ENCODE measurements at places on chromosomes 5 and 9. TPM values are rescaled to one million over a fixed set of nuclear protein-coding genes. Genes with fewer than 3 reads are reported as not detected.
A peak's percentile ranks its signal among the peaks of the same experiment; 100 is the strongest.

GRCh38 chr5:112183103-112183711, 235.9 kb downstream of the EPB41L4A start:
- DNase-seq = no peak

- no peak for DNase-seq
Observed at GRCh38 chr9:7707934-7708333, 91.6 kb downstream of the DMAC1 start.

DNA sequence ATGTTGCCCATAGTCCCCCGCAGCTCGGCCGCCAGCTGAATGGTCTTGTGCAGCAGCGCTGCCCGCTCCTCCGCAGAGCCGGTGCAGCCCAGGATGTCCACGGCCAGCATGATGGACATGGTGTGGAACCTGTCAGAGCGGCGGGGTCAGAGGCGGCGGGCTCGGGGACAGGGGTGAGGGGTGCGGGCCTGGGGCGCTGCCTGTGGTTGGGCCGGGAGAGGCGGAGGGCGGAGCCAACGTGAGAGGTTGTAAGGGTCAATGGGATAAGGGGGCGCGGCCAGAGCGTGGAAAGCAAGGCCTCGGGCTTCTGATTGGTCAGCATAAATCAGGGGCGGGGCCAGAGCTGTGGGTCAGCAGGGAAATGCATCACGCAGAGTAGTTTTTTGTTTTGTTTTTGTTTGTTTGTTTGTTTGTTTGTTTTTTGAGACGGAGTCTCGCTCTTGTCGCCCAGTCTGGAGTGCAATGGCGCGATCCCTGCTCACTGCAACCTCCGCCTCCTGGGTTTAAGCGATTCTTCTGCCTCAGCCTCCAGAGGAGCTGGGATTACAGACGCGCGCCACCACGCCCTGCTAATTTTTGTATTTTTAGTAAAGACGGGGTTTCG, 6.8 kb upstream of the TOR2A start:
- DNase-seq = no peak

- DNase-seq = no peak
Observed at GRCh38 chr9:134225186-134225585, 60.8 kb upstream of the RNU6ATAC start.

GRCh38 chr5:162591724-162592123, 524.2 kb downstream of the GABRG2 start:
- no peak for DNase-seq

DNA sequence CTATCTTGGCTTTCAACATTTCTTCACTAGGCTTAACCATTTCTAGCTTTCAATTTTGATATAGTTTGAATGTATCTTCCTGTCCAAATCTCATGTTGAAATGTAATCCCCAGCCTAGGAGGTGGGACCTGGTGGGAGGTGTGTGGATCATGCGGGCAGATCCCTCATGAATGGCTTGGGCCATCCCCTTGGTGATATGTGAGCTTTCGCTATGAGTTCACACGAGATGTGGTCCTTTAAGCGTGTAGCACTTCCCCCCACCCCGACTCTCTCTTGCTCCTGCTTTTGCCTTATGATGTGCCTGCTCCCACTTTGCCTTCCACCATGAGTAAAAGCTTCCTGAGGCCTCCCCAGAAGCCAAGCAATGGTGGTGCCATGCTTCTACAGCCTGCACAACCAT, 40.6 kb downstream of the PHAX start:
- DNase-seq = no peak

DNA sequence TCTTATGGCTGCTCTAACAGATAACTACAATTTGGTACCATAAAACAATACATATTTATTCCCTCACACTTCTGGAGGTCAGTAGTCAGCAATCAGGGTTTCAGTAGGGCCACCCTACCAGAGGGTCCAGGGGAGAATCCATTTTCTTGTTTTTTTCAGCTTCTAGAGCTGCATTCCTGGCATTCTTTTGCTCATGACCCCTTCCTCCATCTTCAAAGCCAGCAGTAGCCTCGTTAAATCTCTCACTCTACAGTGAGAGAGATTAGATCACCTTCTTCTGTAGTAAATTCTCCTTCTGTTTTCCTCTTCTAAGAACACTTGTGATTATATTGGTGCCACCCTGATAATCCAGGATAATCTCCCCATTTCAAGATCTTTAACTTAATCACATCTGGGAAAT, 187.4 kb downstream of the RFK start:
- no peak for DNase-seq

DNA sequence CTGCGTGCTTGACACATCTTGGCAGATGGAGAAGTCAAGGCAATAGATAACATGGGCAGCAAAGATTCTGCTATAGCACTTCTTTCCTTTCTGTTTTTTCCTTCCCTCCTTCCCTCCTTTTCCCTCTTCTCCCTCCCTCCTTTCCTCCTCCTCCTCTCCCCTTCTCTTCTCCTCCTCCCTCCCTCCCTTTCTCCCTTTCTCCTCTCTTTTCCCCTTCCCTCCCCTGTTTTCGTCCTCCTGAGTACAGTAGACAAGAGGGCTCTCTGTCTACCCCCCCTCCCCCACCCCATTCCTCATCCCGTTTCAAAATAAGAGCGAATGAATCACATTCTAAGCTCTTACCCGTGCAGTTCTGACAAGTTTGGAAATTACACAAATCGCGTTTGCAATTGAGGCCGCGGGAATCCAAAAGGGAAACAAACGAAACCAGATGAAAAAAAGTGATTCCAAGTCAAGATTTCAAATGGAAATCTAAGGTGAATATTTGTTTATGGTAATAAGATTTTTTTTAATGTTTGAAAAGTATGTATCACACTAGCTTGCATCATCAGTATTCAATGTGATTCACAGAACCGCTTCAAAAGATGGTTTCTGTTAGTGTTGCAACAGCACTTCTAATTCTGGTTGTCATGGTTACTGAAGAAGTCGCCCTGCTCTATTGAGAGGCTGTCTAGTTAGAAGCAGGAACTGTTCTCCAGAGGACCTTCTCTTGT, 1.3 kb downstream of the NIM1K start:
- DNase-seq = peak; percentile 94

GRCh38 chr5:179292202-179292601, 53.1 kb downstream of the ADAMTS2 start:
- DNase-seq = no peak

DNA sequence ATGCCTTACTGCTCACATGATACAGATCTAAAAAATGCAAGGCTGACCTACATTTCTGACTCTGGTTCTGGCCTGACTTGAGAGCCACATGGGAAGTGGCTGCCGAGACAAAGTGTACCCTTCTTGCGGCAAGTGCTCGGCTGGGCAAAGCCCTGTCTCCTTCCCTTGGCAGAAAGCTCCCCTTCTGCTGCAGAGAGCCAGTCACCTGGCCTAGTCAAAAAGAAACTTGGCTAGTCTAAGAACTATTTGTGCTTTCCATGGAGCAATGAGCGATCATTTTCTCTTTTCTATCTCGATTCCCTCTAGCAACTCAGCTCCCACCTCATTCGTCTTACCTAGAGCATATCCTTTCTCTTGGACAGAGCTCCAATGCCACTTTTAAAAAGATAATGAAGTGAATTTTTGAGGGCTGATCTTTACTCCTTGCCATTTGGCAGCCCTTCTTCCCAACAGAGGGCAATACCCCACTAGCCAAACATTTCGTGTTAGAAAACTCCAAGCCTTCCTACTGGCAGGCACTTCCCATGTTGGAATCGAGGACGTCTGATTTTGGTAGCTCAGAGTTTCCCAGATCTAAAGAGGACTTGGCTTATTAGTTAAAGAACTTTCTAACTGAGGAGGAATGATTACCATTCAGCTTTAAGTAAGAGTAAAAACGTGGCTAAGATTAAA, 108.1 kb upstream of the PRRC1 start:
- no peak for DNase-seq

DNA sequence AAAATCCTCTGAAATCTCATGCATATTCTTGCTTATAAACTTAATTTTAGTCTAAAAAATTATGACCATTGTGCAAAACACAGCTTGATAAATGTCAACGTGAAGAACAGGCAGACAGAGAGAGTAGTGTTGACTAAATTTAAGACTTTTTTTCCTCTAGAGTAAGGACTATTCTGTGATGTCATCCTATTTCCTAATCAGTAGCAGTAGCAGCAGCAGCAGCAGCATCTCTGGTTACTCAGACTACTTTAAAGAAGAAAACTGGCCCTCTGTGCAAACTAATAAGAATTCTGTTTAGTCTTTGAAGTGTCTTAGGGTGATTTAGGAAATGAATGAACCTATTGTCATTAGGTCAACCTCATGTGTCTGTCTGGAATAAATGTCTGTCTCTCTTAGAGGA, 403.0 kb downstream of the HINT1 start:
- DNase-seq = no peak

DNA sequence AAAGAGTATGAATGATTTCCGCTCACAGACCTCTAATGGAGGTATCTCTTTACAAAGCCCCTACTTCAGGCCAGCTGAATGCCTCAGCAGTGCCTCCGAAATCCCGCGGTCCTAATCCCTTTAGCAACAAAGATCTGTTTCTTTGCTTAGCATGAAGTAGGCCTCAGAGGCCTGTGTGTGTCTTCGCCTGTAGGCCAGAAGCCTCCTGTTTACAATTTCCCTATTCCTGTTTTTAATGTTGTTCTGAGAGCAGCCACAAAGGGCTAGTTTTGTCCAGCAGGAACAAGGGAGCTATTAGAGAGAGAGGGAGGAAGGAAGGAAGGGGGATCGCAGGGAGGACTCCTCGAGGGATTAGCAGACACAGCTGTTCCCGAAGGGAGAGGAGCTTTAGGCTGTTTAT, 166.4 kb upstream of the SPRY4 start:
- no peak for DNase-seq

DNA sequence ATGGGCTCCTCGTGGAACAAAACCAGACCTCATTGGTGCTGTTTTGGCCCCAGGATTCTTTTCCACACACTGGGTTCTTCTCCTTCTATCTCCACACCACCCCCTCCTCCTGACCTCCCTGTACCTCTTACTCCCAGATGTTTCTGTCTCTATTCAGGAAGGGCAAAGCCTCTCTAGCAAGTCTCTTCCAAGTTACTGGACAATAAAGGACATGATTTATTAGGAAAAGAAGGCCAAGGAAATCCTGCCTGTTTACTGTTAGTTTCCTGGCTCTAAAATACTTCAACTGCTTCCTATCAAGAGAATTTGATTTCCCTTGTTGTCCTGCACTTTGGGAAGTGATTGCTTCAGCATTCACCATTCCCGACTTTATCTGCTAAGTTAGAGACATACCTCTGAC, 262.0 kb downstream of the SAXO1 start:
- DNase-seq = no peak

GRCh38 chr9:120040896-120041295, 539.1 kb downstream of the CDK5RAP2 start:
- DNase-seq = no peak

GRCh38 chr5:136853971-136854370, 488.6 kb upstream of the TRPC7 start:
- no peak for DNase-seq

DNA sequence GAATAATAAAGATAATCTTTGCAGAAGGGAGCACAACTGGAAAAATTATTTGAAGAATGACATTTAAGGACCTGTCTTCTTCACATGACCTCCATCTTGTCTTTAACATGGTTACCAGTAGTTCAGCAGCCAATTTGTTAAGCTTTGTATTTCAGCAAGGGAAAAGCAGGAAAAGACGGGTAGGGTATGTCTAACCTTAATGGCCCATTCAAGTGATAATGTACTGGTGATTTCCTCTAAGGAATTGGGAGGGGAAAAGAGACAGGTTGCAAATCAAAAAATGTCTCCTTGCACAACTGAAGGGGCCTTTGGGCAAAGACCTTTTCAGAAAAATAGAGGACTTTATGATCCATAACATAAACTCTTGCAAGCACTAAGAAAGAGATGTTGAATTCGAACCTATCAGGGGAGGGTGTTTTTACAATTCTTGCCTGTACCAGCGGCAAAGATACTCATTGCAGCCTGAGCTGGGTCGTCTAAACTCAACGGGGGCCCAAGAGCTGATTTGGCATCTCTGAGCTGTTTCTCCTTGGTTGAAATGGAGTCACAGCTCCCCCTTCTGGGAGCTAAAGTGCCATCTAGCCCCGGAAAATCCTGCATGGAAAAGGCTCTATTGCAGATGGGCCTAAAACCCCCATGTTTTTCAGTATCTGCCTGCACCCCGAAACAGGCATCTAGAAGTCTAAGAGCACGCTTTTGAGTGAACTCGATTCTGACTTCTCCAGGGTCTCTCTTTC, 3.8 kb downstream of the BRINP1 start:
- no peak for DNase-seq

GRCh38 chr9:69454321-69454720, 129.3 kb downstream of the ENTREP1 start:
- DNase-seq = no peak

DNA sequence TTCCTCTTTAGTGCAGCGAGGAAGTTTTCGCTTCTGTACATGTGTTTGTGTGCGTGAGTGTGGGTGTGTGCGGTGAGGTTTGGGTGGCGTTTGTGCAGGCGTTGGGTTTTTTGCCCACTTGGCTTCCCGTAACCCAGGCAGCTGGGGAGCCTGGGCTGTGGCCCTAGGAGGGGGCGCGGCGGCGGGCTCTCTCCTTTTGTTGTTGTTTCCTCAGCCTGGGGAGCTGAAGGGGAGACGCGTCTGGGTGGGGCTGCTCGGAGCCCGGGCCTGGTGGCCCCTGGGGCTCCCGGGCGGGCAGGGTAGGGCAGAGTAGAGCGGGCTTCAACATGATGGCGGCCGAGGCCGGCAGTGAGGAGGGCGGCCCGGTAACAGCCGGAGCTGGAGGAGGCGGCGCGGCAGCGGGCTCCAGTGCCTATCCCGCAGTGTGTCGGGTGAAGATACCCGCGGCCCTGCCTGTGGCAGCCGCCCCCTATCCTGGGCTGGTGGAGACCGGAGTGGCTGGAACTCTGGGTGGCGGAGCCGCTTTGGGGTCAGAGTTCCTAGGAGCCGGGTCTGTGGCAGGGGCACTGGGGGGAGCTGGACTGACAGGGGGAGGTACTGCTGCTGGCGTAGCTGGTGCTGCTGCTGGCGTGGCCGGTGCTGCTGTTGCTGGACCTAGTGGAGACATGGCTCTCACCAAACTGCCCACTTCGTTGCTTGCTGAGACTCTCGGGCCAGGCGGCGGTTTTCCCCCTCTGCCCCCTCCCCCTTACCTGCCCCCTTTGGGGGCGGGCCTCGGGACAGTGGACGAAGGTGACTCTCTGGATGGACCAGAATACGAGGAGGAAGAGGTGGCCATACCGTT, 665 bp downstream of the RASA1 start:
- DNase-seq = peak; percentile 60

- DNase-seq = no peak
Observed at GRCh38 chr5:7073666-7074065, 322.3 kb upstream of the ADCY2 start.

Gene FREM1
- total RNA-seq = not detected

Gene SGCD
- total RNA-seq = 10.6 TPM

Gene TPD52L3
- total RNA-seq = not detected

Gene MSX2
- 2.2 TPM for total RNA-seq

Gene CDH18
- 1.1 TPM for total RNA-seq

Gene APBA1
- total RNA-seq = 3.8 TPM

Gene CDC20B
- total RNA-seq = not detected

Gene MEGF10
- not detected for total RNA-seq

Gene SLC6A19
- total RNA-seq = not detected

Gene ARL14EPL
- not detected for total RNA-seq

Gene SLC1A3
- total RNA-seq = 1.3 TPM

Gene MZB1
- total RNA-seq = not detected
